Common myeloid progenitor, CD34-positive (primary cell): ENCODE measurements at places on chromosomes 1 and 21.

DNA sequence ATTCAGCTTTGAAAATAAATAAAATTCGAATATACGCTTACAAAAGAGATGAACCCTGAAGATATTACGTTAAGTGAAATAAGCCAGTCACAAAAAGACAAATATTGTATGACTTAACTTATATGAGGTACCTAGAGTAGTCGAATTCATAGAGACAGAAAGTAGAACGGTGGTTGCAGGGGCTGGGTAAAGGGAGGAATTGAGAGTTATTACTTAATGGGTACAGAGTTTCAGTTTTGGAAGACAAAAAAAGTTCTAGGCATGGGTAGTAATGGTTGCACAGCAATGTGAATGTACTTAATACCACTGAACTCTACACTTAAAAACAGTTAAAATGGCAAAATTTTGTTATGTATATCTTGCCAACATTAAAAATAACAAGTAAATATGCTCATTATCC, 48.6 kb upstream of the ZNHIT6 start:
- DNase-seq, result no peak
- no peak overlapping the region for H3K4me3 ChIP-seq
- H3K36me3 ChIP-seq, result peaks cover 15% of the 10 kb centered on the region
- H3K27ac ChIP-seq, result no peak overlapping the region

DNA sequence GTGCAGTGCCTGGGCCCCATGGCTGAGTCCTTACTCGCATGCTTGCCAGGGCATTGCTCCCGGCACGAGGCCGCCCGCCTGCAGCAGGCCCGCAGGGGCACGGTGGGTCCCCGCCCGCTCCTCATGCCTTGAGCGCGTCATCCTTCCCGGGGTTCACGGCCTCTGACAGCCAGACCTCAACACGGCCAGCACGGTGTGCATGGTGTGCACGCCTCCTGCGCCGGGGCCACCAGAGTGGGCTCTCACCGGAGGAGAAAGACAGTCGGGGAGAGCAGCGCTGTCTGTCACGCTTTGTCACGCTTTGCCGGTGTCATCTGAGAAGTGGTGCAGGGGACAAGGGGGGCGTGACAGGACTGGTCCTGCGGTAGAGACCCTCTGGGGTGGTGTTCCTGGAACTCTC, 11.9 kb upstream of the COL18A1 start:
- peaks cover 28% of the 10 kb centered on the region for H3K27me3 ChIP-seq
- DNase-seq, result no peak
- H3K4me1 ChIP-seq, result no peaks in the 10 kb centered on the region
- H3K36me3 ChIP-seq, result no peaks in the 10 kb centered on the region
- H3K4me3 ChIP-seq, result no peak overlapping the region
- no peak overlapping the region for H3K27ac ChIP-seq

- DNase-seq, result no peak
- no peaks in the 10 kb centered on the region for H3K4me1 ChIP-seq
- H3K27me3 ChIP-seq, result no peaks in the 10 kb centered on the region
- H3K4me3 ChIP-seq, result no peak overlapping the region
- H3K36me3 ChIP-seq, result peaks cover 7% of the 10 kb centered on the region
These were observed 27.8 kb upstream of the GPR153 start for GRCh38 chr1:6288665-6289064.

- no peak overlapping the region for H3K4me3 ChIP-seq
- no peaks in the 10 kb centered on the region for H3K27me3 ChIP-seq
- no peak overlapping the region for H3K27ac ChIP-seq
- H3K36me3 ChIP-seq, result no peaks in the 10 kb centered on the region
- DNase-seq, result no peak
- peaks cover 15% of the 10 kb centered on the region for H3K4me1 ChIP-seq
These were observed 65.8 kb downstream of the NOS1AP start for GRCh38 chr1:162135271-162135775.

- no peaks in the 10 kb centered on the region for H3K27me3 ChIP-seq
- no peak overlapping the region for H3K4me3 ChIP-seq
- H3K27ac ChIP-seq, result no peak overlapping the region
- H3K36me3 ChIP-seq, result no peaks in the 10 kb centered on the region
These were observed 15.3 kb upstream of the COX20 start for GRCh38 chr1:244820131-244820530.

- H3K36me3 ChIP-seq, result peaks cover 3% of the 10 kb centered on the region
- no peak overlapping the region for H3K27ac ChIP-seq
- DNase-seq, result peak; percentile 31
- no peak overlapping the region for H3K4me3 ChIP-seq
These were observed 64.5 kb downstream of the RPAP2 start for GRCh38 chr1:92363401-92363800.
